GDM1 (cell line): ENCODE measurements at places on chromosomes 5 and 9.
A peak's percentile ranks its signal among the peaks of the same experiment; 100 is the strongest.

DNA sequence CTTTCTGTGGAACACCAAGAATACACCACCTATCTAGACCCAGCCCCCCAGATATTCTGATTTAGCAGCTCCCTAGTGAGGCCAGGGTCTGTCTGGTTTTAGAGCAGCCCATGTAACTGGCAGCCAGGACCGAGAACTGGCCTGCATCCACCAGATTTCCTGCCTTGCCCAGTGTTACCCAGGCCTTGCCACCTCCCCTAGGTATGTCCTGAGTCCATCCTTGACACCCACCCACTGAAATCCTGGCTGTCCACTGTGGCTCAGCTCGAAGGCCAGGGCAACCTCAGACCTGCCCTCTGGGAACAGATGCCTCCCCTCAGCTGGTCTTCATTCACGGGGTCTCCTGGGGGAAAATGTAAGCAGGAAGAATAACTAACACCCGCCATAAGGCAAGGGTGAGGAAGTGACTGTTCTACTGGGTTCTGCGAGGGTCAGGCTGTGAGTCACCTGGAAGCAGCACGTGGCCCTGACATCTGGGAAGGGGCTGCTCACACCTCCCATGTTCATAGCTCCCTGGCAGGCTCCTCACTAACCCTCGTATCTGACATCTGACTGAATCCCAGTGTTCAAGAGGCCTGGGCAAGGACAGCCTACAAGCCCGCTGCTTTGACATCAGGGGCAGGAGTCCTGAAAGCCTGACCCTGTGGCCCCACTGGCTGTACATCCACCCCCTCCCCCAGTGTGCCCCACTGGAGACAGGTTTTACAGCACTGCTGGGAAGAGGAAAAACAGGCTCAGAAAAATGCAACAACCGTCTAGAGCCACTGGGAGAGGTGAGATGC is 72.7 kb downstream of the SEMA4D start:
- no peak for DNase-seq

DNA sequence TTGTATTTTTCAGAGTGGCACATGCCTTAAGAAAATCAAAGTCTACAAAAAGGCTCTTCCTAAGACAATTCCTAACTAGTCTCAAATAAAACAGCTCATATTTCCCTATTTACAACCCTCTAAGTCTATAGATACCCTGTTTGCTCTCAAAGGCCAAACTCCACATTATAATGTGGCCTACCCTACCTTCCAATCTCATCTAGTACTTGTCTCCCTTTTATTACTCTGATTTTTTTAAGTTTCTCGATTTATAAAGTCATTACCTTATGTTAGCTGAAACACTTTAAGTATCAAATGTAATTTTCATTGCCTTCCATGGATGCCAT is 19.4 kb downstream of the KIAA1191 start:
- DNase-seq = no peak

- DNase-seq = no peak
These were observed 187.6 kb upstream of the TNC start for GRCh38 chr9:115305543-115305942.

DNA sequence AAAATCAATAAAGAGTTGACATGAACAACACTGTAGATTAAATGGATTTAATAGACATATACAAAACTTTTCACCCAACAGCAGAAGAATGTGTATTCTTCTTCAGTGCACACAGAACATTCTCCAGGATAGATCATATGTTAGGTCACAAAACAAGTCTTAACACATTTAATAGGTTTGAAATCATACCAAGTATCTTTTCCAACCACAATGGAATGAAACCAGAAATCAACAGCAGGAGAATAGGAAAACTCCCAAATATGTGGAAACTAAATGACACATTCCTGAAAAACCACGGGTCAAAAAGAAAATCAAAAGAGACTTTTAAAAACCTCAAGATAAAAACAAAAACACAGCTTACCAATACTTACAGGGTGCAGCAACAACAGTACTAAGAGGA is 790.1 kb upstream of the ZNF608 start:
- DNase-seq = no peak

GRCh38 chr9:4147476-4148230 is 152.2 kb downstream of the GLIS3 start:
- DNase-seq = no peak

DNA sequence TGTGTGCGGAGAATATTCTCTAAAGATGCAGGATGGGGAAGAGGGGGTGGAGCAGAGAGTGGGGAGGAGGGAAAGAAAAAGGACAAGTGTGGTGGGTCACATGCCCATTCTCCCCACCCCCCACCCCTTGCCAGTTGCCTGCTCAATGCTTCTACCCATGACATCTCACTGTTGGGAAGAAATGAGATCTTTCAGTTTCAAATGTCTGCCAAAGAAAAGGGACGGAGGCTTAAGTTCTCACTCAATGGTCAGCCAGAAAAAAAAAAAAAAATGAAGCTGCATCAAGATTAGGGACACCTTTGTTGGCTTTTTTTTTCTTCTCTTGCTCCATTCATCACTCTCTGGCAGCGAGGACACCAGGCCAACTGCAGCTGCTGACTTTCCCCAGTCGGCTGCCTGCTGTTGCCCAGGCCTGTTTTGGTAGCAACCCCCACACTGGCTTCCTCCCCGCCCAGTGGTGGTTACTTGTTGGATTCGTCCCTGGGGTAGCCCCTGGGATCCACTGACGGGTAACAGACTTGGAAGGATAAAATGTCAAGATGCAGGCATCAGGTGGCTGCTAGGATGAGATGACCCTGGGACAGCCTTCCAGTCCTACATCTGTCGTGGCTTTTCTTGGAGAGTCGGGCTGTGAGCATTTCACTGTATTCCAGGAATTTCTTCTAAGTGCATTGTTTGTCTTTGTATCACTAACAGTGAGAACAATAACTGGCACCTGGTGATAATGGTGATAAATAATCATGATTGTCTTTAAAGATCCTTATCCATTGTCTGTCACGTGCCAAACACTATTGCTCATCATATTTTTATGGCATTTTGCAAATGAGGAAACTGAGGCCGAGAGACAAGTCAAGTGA is 9.1 kb downstream of the WWC1 start:
- no peak for DNase-seq

- no peak for DNase-seq
These were observed 7.9 kb downstream of the GABRP start for GRCh38 chr5:170791325-170791954.

GRCh38 chr5:112935675-112936074 is 13.6 kb upstream of the REEP5 start:
- no peak for DNase-seq

- peak; percentile 35 for DNase-seq
These were observed 2.2 kb downstream of the FAM219A start for GRCh38 chr9:34456151-34456550.

GRCh38 chr5:134819407-134819963 is 26.3 kb upstream of the C5orf24 start:
- no peak for DNase-seq

- no peak for DNase-seq
These were observed 4.7 kb upstream of the PDLIM7 start for GRCh38 chr5:177501874-177502678.

DNA sequence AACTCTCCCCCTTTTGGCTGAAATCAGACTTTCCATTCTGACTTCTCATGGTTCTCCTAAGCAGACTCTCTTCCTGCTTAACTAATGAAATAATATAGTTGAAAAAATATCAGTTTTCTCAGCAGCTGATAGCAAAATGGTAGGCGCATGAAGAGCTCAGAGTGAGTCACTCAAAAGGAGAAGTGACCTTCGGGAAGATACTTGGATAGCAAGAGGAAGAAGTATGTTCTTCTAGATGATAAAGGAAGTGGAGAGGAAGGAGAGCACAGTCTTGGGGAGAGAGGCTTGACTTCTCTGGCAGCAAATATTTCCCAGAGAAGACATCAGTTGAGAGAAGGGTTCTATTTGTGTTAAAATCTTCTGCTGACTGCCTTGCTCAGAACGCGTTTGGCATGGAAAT is 101.5 kb downstream of the TAF11L14 start:
- no peak for DNase-seq

GRCh38 chr5:95861221-95861863 is 38.8 kb upstream of the GLRX start:
- no peak for DNase-seq

DNA sequence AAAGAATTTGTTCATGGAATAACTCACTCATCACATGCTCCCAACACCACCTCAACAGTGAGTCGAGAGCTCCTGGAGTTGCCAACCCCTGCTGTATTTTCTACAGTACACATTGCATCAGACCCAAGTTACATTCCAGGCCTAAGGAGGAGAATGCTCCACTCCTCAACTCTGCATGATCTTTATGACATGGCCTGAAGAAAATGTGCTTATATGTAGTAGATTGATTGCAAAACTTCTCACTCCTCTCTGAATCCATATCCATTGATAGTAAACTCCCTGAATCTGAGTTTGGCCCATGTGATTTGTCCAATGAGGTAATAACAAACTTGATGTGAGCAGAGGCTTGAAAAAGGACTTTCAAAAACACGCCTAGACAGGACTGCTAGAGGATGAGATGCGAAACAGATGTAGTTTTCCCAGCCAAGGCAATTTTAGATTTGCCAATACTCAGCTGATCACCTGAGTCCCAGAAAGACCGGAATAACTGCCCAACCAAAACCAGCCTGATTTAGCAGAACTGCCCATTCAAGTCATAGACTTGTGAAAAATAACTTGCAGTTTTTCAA is 29.0 kb upstream of the PAPPA start:
- no peak for DNase-seq

DNA sequence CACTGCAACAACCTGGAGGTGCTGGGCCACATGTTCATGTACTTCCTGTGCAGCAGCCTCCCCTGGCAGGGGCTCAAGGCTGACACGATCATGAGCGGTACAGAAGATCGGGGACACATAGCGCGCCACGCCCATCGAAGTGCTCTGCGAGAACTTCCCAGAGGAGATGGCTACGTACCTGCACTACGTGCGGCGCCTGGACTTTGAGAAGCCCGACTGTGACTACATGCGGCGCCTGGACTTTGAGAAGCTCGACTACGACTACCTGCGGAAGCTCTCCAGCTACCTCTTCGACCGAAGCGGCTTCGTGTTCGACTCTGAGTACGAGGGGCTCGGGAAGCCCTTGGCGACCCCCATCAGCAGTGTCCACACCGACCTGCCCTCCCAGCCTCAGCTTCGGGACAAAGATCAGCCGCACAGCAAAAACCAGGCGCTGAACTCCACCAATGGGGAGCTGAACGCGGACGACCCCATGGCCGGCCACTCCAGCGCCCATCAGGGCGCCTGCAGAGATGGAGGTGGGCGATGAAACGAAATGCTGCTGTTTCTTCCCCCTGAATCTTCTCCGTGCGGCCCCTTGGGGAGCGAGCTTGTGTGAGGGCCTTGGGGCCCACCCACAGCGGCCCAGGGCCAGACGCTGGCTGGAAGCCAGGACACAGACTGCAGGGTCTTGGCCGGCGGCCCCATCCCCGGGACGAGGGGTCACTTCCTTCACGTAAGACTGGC is 56.5 kb downstream of the JAK2 start:
- DNase-seq = no peak

DNA sequence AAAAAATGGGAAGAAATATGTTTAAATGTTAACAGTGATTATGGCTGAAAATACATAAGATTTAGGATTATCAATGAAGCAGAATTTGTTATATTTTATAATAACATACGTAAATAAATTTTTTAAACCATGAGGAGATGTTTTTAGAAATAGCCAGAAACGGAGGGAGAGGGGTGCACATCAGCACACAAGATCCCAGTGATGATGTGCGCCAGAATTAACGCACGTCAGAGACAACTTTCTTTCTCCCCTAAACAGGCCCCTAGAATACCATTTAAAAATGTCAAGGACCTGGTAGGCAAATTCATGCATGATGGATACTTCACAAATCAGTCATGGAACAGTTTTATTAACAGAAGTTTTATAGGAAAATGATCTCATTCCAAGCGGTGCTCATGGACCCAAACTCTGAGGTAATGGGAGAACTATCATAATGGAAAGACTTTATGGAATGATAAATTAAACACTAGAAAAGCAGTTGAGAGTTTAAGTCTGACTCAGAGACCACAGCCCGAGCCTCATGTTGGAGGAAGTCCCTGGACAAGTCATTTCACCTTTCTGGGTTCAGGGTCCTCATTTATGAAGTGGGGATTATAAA is 258.9 kb upstream of the GAS1 start:
- no peak for DNase-seq

- DNase-seq = peak; percentile 13
These were observed 81.3 kb downstream of the STK10 start for GRCh38 chr5:172106511-172107356.

GRCh38 chr9:107397076-107398044 is 92.2 kb downstream of the KLF4 start:
- peak; percentile 39 for DNase-seq

- no peak for DNase-seq
These were observed 74.7 kb upstream of the SPIN1 start for GRCh38 chr9:88313364-88314220.

- no peak for DNase-seq
These were observed 74.7 kb downstream of the HAPLN1 start for GRCh38 chr5:83645936-83646335.

DNA sequence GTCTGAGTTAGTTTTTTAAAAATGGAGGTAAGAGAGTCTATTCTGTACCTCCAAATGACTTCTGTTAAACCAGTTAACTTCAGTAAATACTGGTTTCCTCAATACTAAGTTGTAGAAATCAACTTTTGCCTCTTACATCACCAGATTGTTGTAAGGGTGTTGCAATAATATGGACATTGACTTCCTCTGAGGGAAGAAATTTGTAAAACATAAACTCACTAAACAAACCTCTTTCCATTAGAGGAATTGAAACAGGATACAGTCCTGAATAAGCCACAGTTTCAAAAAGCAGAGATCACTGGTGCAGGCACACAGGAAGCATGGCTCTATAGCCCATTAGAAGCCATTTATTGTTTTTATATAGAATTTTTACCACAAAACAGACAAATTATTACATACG is 32.7 kb upstream of the SLCO6A1 start:
- DNase-seq = no peak

DNA sequence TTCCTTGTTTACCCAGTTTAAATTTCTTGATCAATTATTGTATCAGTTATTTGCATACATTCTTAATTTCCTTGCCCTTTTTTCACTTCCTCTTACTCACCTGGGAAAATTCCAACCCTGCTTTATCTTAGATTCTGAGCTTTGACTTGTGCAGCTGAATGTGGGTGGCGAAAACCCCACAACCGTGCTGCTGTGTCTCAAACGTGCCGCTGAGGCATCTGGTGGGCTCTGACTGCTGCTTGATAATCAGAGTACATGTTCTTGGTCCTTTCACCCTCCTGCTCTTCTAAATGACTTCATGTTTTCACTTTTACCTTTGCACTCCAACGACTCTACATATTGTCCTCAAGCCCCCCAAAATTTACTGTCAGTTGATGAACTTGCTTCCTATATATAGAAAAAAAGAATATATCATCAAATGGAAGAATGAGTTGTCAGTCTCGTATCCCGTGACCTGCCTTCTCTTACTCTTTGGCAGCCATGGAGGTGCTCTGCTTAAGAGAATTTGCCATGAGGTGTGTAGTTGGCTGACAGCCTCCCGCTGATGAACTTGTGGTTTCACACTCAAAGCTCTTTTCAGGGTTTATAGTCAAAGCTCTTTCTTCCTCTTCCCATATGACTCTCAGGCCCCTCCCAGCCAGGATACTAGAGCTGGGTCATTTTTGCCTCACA is 14.0 kb upstream of the JAK2 start:
- DNase-seq = no peak

- no peak for DNase-seq
These were observed 14.5 kb downstream of the DOCK2 start for GRCh38 chr5:169651526-169651925.

GRCh38 chr5:115265220-115265619 is 2.5 kb upstream of the PGGT1B start:
- DNase-seq = no peak
